ENCODE measurements at places on chromosomes 12 and 14.

GRCh38 chr12:80381121-80381520 is 62.9 kb upstream of the PTPRQ start:
- DNase-seq, result no peak

- no peak for DNase-seq
Measured at GRCh38 chr14:69891422-69891821, 12.2 kb downstream of the SMOC1 start.

GRCh38 chr12:56947633-56948456 is 9.6 kb downstream of the RDH16 start:
- no peak for DNase-seq

- no peak for DNase-seq
Measured at GRCh38 chr14:54001189-54001878, 44.7 kb upstream of the BMP4 start.

DNA sequence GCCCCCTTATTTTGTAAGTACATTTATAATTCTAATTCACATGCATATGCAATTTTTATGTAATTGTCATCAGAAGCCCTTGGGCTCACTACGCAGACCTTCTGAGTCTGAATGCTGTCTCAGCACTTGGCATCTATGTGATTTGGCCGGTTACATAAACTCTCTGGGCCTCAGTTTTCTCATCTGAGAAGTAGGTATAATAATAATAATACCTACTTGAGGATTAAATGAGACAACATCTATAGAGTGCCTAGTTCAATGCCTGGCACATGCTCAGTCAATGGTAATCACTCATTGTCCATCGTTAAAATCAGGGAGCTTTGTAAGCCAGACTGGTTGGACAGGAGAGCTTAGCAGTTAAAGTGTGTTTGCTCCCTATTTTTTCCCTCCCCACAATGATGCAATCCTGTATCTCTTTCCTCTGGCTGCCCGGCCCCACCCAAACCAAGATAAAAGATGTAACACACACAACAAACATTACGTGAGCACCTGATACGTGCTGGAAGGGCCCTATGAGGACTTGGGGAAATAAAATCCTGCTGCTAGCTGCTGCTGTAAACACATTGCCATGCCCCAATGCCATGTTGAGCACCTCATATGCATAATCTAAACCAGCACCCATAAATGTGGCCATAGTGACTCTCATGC is 235.0 kb downstream of the CRADD start:
- no peak for DNase-seq

DNA sequence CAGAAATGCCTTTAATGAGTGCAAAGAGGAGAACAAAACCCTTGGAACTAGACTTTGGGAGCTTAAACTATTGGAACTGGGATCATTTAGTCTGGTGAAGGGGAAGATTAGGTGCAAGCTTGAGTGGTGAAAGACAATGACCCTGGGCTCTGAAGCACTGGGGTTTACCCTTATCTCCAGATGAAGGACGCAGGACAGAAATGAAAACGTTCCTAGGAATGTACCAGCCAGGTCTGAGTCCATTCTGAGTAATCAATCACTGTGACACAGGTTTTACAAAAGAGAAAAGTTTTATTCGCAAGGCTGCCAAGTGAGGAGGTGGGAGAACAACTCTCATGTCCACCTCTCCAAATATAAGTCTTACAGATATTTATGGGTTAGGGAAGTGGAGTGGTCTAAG is 249.1 kb downstream of the LRIG3 start:
- no peak for DNase-seq

DNA sequence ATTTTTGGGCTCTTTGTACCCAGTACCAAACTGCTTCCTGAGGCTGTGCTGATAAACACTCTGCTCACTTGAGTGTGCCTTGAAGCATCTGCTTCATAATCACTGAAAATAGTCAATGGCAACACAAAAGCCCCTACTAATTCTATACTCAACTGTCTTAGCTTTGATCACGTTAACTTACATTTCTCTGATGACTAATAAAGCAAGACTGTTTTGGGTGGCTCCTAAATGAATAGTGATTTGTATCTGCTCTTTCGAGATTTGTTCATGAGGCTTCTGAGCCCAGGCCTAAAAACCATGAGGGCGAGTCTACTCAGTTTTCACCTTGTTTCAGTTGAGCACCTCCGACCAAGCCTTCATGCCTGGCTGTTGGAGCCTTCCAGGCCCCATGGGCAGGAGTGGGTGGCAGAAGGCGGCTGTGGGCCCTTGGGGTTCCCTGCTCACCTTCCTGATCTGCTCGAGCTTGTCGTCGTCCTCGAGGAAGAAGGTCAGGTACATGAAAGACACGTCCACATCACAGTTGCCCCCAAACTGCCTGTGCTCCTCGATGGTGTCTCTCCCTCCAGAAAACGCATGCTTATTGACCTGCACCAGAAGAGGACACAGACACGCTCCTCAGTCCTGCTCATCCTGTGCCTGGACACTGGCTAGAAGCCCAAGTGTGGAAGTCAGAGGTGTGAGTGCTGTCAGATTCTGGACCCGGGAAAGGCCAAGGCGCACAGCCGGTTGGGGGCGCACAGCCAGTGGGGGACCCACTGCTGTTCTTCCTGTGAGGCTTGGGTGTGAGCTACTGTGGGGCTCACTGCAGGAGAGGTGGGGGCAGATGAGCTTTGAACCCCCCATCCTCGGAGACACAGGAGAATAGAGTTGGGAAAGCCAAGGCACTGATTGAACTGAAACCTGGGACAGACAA is 13.7 kb downstream of the SLC25A47 start:
- no peak for DNase-seq

- DNase-seq, result no peak
Measured at GRCh38 chr14:77058117-77058516, 29.6 kb upstream of the IRF2BPL start.

DNA sequence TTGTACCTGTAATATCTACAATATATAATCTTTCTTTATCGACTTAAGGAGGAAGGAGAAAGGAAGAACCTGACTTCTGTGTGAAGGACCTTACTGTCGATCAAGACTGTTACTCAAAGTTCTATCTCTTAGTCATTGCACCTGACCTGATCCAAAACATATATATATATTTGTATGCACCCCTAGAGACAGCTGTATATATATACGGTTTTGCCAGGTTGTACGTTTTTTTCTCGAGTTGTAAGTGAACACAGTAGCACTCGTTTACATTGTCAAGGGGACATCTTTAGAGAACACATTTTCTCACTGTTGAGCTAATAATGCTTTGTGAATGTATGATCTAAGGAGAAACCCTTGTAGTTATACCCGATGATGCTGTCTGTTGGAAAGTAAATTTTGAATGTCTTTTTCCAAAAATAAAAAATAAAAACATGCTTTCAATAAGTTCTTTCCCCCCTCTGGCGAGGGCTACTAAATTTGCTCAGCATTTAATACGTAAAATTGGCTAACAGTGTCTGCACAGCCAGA is 536 bp upstream of the SLC35E3 start:
- DNase-seq, result no peak
